ENCODE measurements at places on chromosomes 4 and X. TPM values are rescaled to one million over a fixed set of nuclear protein-coding genes. Genes with fewer than 3 reads are reported as not detected.
A peak's percentile ranks its signal among the peaks of the same experiment; 100 is the strongest.

The TEX13D gene
- total RNA-seq, result not detected

The LEF1 gene
- 19.4 TPM for total RNA-seq

The ZFP42 gene
- 36.4 TPM for total RNA-seq

The DGKQ gene
- 16.0 TPM for total RNA-seq

The TGIF2LX gene
- total RNA-seq, result not detected

The CT45A1 gene
- not detected for total RNA-seq

The CT45A10 gene
- total RNA-seq, result not detected

The MAGIX gene
- total RNA-seq, result 1.5 TPM

DNA sequence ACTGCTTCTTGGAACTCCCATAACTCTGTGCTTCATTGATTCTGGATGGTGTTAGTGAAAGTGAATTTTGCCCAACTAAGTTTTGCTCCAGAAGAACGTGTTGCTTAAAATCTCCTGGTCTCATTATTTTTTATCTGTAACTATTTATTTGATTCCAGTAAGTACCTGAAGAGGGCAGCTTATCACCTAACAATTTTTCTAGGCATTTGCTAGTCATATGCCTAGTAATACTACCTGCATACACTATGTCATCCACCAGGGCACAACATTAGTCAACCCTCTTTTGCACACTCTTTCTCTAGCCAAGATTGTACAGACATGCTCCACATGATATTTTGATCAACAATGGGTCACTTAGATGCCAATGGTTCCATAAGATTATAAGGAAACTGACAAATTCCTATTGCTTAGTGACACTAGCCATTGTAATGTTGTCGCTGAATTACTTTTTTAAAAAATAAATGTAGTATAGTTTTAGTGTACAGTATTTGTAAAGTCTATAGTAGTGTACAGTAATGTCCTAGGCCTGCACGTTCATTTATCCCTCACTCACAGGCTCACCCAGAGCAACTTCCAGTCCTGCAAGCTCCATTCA is 499.9 kb upstream of the AADAT start:
- H3K4me1 ChIP-seq, result no peaks in the 10 kb centered on the region
- no peaks in the 10 kb centered on the region for H3K36me3 ChIP-seq
- no peak overlapping the region for H3K4me3 ChIP-seq
- DNase-seq, result peak; percentile 24

DNA sequence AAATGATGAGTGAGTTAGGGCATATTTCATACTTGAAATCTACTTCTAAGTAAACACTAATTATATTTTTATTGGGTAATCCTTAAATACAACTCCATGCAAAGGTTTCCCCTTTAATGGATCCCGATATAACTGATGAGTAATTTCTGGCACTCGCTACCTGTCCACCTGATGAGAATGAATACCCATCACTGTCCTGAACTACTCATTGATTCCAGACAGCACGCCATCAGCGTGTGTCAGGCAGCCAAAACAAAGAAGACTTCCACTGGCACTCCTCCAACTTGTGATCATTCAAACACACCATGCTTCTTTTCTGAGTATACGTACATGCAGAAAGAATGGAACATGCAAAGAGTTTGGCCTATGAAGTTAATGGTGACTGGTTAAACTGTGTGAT is 69.4 kb downstream of the HCCS start:
- H3K4me3 ChIP-seq, result no peak overlapping the region
- no peaks in the 10 kb centered on the region for H3K4me1 ChIP-seq
- no peaks in the 10 kb centered on the region for H3K27me3 ChIP-seq
- H3K36me3 ChIP-seq, result no peaks in the 10 kb centered on the region
- DNase-seq, result no peak

GRCh38 chr4:153409924-153410501 is 56.1 kb upstream of the TMEM131L start:
- H3K27ac ChIP-seq, result no peak overlapping the region
- DNase-seq, result peak; percentile 31
- peaks cover 10% of the 10 kb centered on the region for H3K4me1 ChIP-seq
- H3K27me3 ChIP-seq, result no peaks in the 10 kb centered on the region

GRCh38 chrX:68419975-68420374 is 13.3 kb downstream of the OPHN1 start:
- DNase-seq, result no peak
- H3K4me3 ChIP-seq, result no peak overlapping the region
- H3K27me3 ChIP-seq, result no peaks in the 10 kb centered on the region
- peaks cover 7% of the 10 kb centered on the region for H3K4me1 ChIP-seq
- no peaks in the 10 kb centered on the region for H3K36me3 ChIP-seq
- no peak overlapping the region for H3K27ac ChIP-seq

GRCh38 chr4:52685316-52685715 is 26.2 kb upstream of the USP46 start:
- H3K4me3 ChIP-seq, result no peak overlapping the region
- no peaks in the 10 kb centered on the region for H3K27me3 ChIP-seq
- no peak overlapping the region for H3K27ac ChIP-seq
- no peaks in the 10 kb centered on the region for H3K4me1 ChIP-seq
- DNase-seq, result no peak

DNA sequence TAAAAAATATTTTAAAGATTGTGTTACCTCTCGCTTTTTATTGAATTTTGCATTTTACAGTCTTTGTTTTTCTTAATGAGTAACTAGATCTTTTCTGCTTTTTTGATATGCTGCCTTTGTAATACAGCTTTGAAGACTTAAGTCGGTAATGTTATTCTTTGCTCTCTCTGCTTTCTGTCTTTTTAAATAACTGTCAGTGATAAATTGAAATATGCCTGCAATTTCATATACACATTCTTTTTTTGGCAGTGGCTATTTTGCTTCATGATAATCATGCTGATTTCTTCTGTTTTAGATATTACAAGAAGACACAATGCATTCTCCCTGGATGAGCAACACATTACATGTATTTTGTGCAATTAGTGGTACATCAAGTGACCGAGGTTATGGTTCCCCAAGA is 42.0 kb upstream of the IL13RA1 start:
- H3K36me3 ChIP-seq, result no peaks in the 10 kb centered on the region
- no peaks in the 10 kb centered on the region for H3K4me1 ChIP-seq
- no peaks in the 10 kb centered on the region for H3K27me3 ChIP-seq
- H3K4me3 ChIP-seq, result no peak overlapping the region

DNA sequence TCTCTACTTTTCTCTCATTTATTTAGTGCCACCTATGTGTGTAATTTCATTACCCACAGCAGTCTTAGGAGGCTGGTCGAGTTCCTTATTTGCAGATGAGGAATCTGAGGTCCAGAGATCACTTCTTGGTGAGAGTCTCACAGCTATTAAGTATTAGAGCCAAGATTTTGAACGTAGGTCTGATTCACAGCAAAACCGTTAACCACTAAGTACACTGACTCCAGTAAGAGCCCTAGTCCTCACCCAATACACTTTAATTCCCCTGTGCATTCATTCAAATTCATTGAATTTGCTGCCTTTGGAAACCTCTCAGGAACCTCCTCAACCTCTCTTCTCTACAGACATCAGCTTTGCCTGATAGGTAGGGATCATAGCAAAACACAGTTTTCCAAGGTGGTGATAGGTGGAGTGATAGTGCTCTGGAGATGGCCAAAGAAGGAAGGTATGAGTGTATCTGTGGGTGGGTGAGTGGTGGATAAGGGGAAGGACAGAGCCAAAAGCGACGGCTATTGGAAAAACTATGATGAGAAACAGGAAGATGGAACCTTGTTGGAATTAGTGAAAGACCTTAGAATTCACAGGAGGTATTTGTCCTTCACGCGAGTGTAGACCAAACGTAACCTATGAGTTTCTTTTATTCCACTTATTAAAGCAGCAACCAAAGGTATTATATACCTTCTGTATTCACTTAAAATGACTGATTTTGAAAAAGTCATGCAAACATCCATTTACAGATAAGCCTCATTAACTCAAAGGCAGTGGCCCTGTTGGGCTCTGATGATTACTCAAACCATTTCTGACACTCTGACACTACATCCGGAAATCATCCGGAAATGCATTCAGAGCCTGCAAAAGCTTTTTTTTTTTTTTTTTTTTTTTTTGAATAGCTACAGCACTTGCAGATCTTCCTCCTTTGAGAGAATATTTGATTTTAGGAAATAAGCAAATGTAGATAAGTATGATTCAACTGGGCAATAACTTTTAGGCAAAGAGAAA is 6.3 kb downstream of the FMR1 start:
- H3K4me3 ChIP-seq, result no peak overlapping the region
- peaks cover 52% of the 10 kb centered on the region for H3K4me1 ChIP-seq
- no peaks in the 10 kb centered on the region for H3K27me3 ChIP-seq

GRCh38 chrX:42432552-42432951 is 345.4 kb downstream of the PPP1R2C start:
- H3K27ac ChIP-seq, result no peak overlapping the region
- H3K36me3 ChIP-seq, result no peaks in the 10 kb centered on the region
- no peak overlapping the region for H3K4me3 ChIP-seq

GRCh38 chr4:116233971-116234370 is 851.4 kb downstream of the TRAM1L1 start:
- H3K36me3 ChIP-seq, result no peaks in the 10 kb centered on the region
- H3K27ac ChIP-seq, result no peak overlapping the region
- DNase-seq, result no peak
- no peaks in the 10 kb centered on the region for H3K27me3 ChIP-seq
- no peaks in the 10 kb centered on the region for H3K4me1 ChIP-seq

GRCh38 chr4:141705747-141706377 is 69.5 kb downstream of the IL15 start:
- no peak for DNase-seq
- H3K4me3 ChIP-seq, result no peak overlapping the region
- H3K4me1 ChIP-seq, result no peaks in the 10 kb centered on the region

- H3K4me3 ChIP-seq, result no peak overlapping the region
- no peak for DNase-seq
- H3K27me3 ChIP-seq, result no peaks in the 10 kb centered on the region
- H3K4me1 ChIP-seq, result no peaks in the 10 kb centered on the region
Measured at GRCh38 chr4:127196655-127197352, 436.0 kb upstream of the INTU start.

- no peaks in the 10 kb centered on the region for H3K36me3 ChIP-seq
- H3K27me3 ChIP-seq, result no peaks in the 10 kb centered on the region
- no peak overlapping the region for H3K4me3 ChIP-seq
Measured at GRCh38 chr4:166274136-166274761, 401.2 kb downstream of the TLL1 start.

DNA sequence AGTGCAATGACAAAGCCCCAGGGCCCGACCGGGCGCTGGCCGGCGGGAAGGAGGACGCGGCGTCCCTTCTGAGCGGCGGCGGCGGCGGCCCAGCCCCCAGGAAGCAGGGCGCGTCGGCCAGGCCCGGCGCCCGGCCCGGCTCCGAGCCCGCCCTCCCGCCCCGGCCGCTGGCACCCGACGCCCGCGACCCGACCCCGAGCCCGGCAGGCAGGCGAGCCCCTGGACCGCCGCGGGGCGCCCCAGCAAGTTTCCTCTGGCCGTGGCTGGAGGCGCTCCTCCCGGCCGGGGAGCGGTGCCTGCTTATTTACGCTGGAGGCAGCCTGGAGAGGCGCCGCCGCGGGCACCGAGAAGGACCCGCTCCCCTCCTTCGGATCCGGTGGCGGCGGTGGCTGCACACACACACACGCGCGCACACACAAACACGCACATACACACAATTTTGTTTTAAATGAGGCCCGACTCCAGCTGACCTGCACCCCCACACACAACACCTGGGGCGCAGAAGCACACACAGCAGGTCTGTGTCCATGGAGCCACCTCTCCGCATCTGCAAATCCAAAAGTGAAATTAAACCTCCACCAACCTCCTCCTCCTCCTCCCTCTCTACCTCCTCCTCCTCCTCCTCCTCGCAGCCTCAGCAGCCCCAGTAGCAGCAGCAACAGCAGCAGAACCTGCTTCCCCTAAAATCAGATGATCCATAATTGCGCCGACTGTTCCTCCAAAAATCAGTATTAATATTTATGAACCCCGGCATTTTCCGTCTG is 669 bp downstream of the IRF2 start:
- peaks cover 8% of the 10 kb centered on the region for H3K4me1 ChIP-seq
- peak; percentile 75 for DNase-seq
- H3K27ac ChIP-seq, result no peak overlapping the region
- peak overlapping the region; percentile 70 for H3K4me3 ChIP-seq
- H3K36me3 ChIP-seq, result no peaks in the 10 kb centered on the region
- peaks cover 7% of the 10 kb centered on the region for H3K27me3 ChIP-seq

DNA sequence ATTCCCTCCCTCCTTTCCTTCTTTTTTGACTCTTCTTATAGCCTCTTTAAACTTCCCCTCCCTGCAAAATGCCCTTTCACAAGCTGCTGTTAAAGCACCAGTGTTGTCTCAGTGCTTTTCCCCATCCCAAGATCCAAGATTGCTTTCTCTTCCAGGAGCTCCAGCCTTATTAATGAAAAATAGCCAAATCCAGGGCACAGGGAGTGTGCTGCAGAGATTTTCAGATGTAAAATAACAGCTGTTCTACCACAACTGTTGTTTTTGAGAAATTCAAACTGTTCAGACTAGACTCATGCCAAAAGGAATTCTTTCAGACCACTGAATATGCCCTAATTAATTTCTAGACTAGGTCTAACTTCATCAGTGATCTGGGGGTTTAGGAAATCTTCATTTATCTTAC is 47.0 kb upstream of the GPC3 start:
- H3K36me3 ChIP-seq, result no peaks in the 10 kb centered on the region
- H3K4me3 ChIP-seq, result no peak overlapping the region
- peak; percentile 27 for DNase-seq
- peaks cover 14% of the 10 kb centered on the region for H3K4me1 ChIP-seq
